ENCODE measurements at places on chromosomes 3 and 15. TPM values are rescaled to one million over a fixed set of nuclear protein-coding genes. Genes with fewer than 3 reads are reported as not detected.

The TF gene
- total RNA-seq: 13.0 TPM

The CCDC13 gene
- 0.62 TPM for total RNA-seq

- no peak for DNase-seq
These were observed 215.6 kb upstream of the CD96 start for GRCh38 chr3:111326144-111326995.

The FILIP1L gene
- total RNA-seq: 18.5 TPM

The PLOD2 gene
- 20.8 TPM for total RNA-seq

GRCh38 chr3:129345971-129346370 lies 67.3 kb downstream of the HMCES start:
- DNase-seq: no peak

The SERINC4 gene
- 0.19 TPM for total RNA-seq
